ENCODE measurements at places on chromosomes 16 and 17.

DNA sequence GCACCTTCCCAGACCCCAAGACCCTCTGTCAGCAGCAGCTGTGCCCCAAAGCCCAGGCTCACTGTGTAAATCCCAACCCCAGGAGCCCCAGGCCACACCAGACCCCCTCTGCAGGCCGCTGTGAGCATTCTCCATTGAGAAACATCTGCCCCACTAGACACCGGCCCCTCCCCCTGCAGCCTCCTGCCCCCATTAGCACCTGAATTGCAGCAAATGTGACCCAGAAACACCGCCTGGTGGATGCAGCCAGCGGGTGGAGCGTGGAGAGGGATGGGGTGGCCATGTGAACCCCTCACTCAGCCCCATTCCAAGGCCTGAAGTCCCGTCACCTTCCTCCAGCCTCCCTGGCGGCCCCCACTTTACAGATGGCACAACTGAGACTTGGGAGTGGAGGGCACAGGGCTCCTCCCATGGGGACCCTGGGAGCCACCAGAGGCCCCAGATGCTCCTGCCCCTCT, 2.2 kb downstream of the UBALD1 start:
- no peak for DNase-seq

- no peak for DNase-seq
These were observed 39.2 kb downstream of the IFT140 start for GRCh38 chr16:1572673-1573072.

DNA sequence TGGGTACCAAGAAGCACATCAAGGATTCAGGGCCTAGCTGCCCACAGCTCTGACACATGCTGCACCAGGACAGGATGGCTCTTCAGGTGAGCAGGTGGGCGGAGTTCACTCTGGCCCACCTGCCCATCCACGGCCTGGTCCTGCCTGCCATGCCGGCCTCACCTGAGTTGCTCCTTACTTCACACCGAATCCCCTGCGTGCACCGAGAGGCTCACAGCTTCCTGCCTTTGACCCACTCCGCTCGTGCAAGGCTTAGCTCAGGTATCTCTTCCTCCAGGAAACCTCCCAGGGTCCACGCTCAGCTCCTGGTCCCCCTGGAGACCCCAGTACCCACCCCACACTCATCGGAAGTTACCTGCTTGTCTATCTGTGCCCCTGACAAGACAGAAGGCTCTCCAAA, 21.6 kb upstream of the TNRC6C start:
- no peak for DNase-seq

GRCh38 chr17:36524428-36524876, 10.2 kb downstream of the MYO19 start:
- DNase-seq = no peak

GRCh38 chr17:43328650-43329049, 70.1 kb upstream of the ARL4D start:
- no peak for DNase-seq

DNA sequence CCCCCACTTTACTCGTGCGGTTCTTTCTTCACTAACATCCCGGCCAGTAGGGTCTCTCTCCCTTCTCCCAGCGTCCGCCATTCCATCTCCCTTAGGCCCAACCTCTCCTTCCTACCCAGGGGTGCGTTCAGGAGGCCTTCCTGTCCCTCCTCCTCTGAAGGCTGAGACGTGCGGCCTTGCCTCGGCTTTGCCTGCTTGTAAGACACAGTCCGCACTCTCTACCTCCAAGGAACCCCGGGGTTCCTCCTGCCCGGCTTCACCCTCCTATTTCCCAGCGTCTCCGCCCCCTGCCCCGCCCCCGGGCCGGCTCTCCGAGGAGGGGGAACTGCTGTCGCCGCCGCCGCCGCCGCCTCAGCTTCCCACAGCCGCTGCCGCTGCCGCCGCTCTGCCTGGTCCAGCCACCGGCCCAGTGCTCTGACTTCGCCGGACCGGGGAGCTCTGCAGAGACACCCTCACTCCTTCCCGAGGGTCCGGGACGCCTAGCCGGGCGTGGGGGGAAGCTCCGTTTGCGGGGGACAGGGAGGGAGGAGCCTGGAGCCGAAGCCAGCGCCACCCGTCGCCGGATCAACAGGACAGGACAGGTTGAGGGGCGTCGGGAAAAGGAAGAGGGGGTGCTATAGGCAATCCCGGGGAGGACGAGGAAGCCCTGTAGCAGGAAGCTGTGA, 1.2 kb upstream of the FGF11 start:
- DNase-seq = no peak

DNA sequence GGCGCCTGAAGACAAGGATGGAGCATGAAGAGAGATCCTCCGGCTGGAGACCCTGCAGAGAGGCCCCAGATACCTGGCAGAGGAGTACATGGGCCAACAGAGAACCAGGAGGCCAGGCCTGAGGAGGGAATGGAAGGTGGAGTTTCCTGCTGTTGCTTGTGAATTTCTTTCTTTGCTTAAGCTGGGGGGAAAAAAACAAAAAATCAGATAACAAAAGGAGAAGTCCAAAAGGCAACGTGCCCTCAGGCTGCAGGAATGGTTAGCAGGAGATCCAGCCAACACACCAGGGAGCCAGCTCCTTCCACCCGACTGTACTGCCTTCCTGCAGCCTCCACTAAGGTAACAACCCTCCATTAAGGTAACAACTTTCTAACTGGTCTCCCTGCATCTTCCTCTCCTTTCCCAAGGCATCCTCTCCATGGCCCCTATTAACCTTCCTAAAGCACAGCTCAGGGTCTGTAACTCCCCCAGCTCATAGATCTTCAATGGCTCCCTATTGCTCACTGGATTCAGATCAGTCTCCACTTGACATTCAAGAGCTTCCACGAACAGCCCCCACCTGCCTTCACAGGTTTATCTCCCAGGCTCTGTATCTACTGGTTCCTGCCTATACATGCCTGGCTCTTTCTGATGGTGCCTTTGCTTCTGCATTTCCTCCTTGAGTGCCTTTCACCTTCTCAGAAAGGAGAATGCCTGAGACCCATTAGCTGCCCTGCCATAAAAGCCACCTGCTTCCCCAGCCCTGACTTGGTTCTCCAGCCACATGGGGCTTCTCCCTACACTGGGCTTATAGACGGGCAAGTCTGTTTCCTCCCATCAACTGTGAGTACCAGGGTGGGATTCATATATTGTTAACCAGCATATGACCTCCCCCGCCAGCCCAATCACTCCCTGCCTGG, 725 bp upstream of the ARL5C start:
- DNase-seq = no peak

- no peak for DNase-seq
These were observed 650.4 kb upstream of the RBFOX1 start for GRCh38 chr16:6682142-6682811.

GRCh38 chr16:8568231-8568617, 22.1 kb downstream of the TMEM114 start:
- no peak for DNase-seq

GRCh38 chr17:18959071-18959844, 7.3 kb downstream of the SLC5A10 start:
- DNase-seq = peak; percentile 23

- no peak for DNase-seq
These were observed 152.9 kb downstream of the CBLN1 start for GRCh38 chr16:49128740-49129139.

DNA sequence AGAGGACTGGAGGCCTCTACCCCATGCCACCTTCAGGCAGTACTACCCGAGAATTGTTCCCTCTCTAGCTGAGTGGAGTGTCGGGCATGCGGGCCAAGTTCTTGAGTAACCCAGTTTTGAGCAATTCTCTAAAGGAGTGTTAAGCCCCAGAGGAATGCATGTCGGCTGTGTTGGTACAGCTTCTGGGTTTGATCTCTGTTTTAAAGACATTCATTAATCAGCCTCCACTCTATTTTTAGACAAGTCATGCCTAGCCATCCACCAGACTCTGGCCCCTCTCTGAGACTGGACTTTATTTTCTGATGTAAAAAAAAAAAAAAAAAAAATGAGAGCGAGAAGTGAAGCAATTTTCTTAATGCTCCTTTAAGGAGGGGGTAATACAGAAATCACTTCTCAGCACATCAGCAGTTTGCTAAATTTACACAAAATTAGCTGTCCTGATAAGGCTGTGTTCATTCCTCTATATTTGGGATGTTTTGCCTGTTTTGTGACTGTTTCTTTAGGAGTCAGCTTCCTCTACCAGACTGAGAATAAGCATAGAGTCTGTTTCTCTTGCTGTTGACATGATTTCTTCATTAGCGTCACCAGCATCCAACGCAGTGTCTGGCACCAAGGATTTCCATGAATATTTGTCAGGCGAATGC, 88.7 kb downstream of the AXIN2 start:
- DNase-seq = no peak

GRCh38 chr16:4247460-4247784, 5.5 kb upstream of the SRL start:
- DNase-seq = no peak

GRCh38 chr16:1645914-1646525, 32.1 kb upstream of the JPT2 start:
- DNase-seq = peak; percentile 29

GRCh38 chr16:12229759-12230594, 253.4 kb downstream of the SNX29 start:
- DNase-seq = peak; percentile 33

GRCh38 chr17:76554131-76554530, 14.3 kb downstream of the PRCD start:
- no peak for DNase-seq

DNA sequence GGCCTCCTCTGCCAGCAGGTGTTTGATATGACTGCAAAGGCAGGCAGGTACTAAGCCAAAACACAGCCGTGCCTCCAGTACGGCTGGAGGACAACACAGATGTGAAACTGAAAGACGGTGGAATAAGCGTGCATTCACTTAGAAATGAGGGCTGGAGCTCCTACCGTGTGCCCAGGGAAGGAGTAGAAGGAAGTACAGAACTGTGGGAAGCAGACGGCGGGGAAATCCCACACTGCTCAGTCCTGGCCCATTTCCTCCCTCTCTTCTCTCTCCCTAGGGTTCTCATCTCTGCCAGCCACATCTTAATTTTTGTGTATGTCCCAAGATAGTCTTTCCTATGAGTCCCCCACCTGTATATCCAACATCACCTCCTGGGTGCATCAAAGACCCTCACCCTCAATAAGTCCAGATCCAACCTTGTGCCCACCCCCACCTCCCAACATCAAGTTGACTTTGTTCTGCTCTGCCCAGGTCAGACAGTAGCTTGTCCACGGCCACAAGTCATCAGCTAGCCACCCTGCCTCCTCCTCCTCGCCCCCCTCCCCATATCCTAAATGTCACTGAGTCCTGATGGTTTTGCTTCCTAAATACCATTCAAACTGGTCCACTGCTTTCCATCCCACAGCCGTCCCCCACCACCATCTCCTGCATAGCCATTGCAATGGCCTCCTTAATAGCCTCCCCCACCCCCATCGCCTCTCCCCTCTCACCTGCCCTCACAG, 77.1 kb upstream of the RPL38 start:
- DNase-seq = no peak

DNA sequence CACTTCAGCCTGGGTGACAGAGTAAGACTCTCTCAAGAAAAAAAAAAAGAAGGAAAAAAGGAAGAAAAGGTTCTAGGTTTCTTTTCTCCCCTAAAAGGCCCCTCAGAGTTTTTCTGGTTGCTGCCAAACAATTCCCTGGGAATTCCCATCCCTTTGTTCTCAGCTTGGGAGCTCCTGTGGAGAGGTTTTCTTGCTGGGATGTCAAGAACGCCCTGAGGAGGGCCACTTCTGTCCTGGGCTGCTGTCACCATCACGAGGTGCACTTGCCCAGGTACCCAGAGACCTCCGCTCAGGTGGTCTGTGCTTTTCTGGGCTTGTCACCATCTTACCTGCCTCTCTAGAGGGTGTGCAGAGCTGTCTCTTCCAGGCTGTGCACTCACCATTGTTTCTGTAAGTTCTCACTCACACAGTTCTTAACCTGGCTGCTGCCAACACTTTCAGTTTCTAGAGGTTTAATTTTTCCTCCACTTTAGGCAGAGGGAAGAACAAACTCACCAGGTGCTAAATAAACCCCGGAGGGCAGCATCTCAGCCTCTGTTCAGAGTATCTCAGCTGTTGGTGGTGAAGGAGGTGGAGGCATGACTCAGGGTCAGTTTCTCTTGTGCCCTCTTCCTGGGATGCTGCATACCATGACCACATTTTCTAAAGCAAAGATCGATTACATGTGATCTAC, 2.4 kb upstream of the COX6A2 start:
- no peak for DNase-seq

DNA sequence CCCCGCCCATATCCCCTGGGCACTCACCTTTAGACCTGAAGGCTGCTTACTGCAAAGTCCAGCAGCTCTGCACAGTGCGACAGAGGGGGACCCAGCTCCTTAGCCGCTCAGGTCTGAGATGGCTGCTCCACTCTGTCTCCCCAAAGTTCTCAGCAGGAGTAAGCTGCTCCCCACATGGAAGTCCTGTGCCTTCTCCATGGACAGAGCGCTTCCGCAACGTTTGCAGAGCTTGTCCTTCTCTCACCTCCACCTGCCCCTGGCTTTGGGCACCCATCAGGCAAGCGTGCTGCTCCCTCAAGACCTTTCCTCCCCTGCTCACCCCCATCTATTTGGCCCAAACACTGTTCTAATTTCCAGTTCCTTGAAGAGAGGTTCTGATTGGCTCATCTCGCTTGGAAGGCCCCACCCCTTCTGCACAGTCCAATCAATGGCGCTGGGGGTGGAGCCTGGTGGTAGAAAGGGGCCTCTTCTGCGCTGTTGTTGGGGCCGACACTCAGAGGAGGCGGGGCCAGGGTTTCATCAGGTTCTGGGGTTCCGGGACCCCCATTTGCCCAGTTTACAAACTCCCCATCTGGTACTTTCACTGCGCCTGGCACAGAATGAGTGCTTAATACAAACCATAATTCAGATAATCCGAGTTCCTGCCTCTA, 137.2 kb downstream of the CYLD start:
- DNase-seq = no peak

DNA sequence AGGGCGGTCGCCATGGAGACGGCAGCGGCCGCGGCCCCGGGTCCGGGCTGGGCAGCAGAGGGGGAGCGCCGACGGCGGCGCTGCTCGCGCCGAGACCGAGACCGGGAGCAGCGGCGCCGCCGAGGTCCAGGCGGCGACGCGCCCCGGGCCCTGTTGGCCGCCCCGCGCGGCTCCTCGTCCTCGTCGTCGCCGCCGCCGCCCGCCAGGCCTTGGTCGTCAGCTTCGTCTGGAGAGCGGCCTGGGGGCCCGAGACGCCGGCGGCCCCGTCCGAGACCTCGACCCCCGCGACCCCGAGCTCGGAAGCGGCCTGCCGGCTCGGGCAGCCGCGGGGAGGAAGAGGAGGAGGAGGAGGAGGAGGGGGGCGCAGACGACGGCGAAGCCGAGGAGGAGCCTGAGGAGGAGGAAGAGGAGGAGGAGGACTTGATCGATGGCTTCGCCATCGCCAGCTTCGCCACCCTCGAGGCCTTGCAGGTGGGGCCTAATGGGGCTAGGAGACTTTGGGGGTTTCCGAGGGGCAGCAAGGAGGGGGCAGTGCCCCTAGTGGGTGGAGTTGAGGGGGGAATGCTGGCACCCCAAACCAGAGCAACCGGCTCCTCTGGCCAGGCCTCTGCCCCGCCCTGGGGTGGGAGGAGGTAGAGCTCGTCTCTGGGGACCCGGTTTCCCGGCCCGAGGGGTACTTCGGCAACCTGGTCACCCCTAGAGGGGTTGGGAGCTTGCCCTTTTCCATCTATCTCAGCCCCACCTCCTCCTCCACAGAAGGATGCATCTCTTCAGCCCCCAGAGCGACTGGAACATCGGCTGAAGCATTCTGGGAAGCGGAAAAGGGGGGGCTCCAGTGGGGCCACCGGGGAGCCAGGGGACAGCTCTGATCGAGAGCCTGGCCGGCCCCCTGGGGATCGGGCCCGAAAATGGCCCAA, 1.5 kb downstream of the FBRS start:
- DNase-seq = no peak
